GM19239 (cell line): ENCODE measurements at places on chromosomes 6 and 20.
A peak's percentile ranks its signal among the peaks of the same experiment; 100 is the strongest.

DNA sequence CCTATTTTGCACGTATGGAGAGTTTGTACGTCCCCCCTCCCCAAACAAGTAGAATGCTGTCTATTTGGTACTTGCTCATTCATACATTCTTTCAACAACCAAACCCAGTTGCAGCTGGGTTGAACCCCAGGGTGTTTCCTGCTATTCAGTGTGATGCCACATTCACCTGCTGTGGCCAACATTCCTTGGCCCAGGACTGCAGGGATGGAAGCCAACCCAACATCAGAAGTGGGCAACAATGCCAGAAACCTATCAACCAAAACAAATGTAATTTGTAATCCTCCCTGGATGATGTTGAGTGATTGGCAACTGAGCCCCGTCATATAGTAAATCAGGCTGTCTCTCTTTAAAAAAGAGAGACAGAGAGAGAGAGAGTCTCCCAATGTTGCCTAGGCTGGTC is 8.9 kb downstream of the NT5E start:
- DNase-seq, result no peak

DNA sequence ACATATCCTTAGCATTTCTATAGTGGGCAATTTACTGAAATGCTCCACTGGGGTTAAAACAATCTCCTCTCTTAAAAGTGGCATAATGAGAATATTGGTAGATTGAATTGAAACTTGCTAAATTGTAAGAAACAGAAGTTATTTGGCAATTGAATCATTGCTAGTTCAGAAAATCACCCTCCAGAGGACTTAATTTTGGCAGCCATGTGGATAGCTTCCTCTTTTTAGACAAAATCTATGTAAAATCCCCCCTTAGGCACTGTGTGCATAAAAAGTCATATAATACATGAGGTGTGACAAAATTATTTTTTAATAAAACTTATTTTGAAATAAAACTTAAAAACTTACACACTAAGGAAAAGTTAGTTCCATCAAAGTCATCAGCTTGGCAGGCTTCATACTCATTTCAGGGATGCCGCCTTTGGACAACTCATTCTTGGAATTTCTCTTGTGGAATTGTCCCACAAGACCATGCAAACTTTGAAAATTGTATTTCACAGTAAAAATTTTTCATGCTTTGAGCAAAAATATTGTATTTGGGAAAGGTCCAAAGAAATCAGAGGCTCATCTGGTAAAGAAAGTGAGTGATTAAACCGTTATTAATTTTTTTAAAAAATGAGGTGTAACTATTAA is 473.0 kb downstream of the BCKDHB start:
- no peak for DNase-seq

DNA sequence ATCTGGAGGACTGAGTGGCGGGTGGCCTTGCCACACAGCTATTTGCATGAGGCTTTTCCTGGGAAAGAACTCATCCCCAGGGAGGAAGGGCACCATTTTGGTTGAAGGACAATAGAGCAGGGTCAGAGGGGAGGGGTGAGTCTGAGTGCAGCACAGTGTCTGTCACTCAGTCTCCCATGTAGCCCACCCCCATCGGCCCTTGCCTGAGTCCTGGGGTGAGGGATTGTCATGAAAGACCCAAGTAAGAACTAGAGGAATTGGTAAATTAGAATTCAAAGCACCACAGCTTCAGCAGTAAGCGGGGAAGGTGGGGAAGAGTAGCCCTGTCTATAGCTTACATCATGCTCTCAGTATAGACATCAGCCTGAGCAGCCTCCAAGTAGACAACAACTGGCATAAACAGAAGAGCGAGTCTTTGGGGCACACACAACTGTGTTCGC is 90.4 kb upstream of the TMEM30A start:
- no peak for DNase-seq

GRCh38 chr20:20793591-20793990 is 81.1 kb upstream of the RALGAPA2 start:
- no peak for DNase-seq

DNA sequence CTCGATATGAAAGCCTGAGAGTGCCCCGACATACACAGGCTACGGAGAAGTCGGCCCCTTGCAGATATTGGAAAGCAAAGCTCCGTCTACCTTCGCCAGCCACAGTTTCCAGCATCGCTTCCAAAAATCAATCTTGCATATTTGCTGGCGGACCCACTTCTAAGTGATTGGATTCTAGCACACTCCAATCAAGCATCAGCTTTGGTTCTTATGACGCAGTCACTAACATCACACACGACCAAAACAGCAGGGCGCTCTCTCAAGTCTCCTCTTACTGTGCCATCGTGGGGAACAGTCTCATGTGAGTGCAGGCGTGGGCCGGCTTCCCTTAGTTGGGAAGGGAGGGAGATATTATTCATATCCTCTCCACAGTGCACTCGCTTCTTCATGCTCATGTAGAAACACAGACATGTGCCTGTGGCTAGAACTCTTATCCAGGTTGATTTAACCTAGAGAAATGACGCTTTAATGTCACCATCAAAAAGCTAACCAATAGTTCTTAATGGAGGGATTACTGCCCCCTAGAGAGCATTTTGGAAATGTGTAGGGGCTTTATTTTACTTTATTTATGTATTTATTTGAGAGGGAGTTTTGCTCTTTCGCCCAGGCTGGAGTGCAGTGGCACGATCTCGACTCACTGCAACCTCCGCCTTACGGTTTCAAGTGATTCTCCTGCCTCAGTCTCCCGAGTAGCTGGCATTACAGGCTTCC is 229.8 kb downstream of the SOD2 start:
- no peak for DNase-seq

- no peak for DNase-seq
Observed at GRCh38 chr20:50417023-50417329, 93.2 kb upstream of the PTPN1 start.

DNA sequence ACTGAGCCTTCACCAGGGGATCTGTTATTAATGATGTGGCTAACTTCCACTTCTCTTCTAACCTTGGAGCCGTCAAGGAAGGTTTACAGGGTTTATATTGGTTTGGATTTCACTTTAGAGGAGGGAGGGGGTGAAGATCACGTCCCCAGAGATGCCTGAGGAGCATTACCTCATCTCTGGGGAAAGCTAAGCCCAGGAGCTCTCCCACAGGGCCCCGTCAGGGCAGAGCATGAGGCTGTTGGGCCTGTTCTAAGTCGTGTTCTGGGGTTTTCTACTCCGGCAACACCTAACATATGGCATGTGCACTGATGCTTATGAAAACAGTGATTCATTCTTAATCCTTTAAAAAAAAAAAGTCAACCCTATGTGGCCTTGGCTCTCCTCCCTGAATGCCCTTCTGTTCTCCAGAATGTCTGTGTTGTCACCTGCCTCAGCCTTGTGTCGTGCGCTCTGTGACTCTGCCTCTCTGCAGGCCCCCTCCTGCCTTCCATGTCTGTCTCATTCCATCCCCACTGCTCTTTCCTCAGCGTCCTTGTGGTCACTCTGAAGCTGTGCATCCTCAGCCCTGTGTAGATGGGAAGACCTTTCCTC is 97.4 kb upstream of the JARID2 start:
- no peak for DNase-seq

GRCh38 chr20:4130404-4131189 is 115.2 kb upstream of the RNF24 start:
- no peak for DNase-seq

- DNase-seq, result no peak
Observed at GRCh38 chr6:113364766-113365165, 492.4 kb upstream of the MARCKS start.

DNA sequence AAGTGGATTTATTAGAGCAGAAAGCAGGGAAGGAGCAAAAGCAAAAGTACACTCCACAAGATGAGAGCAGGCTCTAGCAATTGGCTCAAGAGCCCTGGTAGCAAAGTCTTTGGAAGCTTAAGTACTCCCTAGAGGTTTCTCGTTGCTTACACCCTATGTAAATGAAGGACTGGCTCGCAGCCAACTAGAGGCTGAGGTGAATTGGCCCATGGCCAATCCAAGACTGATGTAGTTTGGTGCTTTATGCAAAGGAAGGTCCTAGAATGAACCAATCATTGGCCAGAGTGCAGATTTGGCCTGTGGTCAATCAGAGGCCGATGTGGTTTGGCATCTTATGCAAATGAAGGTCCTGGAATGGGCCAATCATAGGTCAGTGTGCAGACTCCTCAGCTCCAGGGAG is 191.3 kb upstream of the ARID1B start:
- no peak for DNase-seq

- DNase-seq, result no peak
Observed at GRCh38 chr6:106063448-106063850, 22.7 kb upstream of the PRDM1 start.

GRCh38 chr6:149686230-149686629 is 31.7 kb downstream of the LATS1 start:
- no peak for DNase-seq

DNA sequence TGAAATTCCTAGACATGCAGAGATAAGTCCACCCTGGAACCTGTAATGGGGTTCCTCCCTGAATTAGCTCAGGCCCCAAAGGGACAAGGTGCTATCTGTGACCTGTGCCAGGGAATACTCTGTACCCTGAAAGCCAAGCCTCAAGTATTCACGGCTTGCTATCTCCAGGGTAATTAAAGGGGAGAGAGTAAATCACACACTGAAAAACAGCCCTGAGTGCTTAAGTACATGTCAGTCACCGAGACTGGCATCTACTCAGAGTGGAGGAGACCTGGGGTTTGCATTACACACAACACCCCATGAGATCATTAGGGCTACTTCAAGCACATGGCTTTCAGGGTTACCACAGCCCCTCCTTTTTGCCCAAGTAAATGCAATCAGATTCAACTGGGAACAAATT is 188.1 kb downstream of the CD83 start:
- no peak for DNase-seq

DNA sequence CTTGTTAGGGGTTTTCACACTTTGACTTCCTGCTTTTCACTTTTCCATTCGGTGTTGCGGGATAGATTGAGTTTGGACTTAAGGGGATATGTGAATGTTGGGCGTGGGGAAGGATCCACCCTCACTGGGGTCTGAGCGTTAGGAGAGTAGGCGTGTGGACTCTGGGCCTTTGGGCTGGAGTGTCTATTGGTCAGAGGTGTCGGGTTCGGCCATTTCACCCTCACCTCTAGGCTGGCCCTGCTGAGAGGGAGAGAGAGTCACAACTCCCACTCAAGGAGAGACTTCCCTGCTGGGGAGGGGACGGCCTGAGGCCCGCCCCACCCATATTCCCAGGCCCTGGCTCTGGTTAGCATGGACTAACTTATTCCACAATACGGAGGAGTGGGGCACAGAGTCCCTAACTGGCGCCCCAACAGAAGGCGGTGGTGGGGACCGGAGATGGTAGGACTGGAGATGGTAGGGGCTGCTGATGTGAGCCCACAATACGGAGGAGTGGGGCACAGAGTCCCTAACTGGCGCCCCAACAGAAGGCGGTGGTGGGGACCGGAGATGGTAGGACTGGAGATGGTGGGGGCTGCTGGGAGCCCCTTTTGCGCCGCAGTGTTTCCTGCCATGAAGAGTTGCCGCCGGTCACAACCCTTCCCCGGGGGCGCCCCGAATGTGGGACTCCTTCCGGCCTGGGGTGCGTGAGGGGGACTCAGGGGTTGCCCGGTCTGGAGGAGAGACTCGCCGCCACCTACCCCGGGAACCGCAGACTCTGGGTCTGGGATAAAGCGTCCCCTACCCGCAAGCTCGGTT is 1.4 kb upstream of the PTPRA start:
- DNase-seq, result peak; percentile 10

DNA sequence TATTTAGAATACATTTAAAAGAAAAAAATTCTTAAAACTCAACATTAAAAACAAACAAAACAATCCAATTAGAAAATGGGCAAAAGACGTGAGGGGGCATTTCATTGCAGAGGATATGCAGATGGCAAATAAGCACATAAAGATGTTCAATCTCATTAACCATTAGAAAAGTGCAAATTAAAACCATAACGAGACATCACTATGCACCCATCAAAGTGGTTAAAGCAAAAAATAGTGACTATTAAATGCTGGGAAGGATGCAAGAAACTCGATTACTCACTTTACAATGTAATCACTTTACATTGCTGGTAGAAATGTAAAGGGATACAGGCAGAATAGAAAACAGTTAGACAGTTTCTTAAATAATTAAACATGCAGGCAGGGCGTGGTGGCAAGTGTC is 59.0 kb downstream of the BCAS1 start:
- DNase-seq, result no peak

- no peak for DNase-seq
Observed at GRCh38 chr6:163754866-163755265, 340.3 kb downstream of the QKI start.

- no peak for DNase-seq
Observed at GRCh38 chr20:49775229-49775693, 37.4 kb upstream of the SLC9A8 start.
